8988T (cell line): ENCODE measurements at places on chromosomes 3 and 15.

DNA sequence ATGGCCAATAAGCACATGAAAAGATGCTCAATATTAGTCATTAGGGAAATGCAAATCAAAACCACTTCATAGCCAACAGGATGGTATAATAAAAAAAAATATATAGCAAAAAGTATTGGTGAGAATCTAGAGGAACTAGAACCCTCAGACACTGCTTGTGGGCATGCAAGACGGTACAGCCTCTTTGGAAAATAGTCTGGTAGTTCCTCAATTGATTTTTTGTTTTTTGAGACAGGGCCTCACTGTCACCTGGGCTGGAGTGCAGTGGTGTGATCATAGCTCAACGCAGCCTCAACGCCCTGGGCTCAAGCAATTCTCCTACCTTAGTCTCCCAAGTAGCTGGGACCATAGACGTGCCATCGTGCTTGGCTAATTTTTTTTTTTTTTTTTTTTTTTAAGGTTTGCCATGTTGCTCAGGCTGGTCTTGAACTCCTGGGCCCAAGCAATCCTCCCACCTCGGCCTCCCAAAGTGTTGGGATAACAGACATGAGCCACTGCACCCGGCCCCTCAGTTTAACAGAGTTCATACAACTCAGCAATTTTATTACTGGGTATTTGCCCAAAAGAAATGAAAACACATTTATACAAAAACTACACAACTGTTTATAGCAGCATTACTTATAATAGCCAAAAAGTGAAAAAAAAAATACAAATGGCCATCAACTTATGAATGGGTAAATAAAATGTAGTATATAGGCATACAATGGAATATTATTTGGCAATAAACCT lies 5.1 kb downstream of the PRC1 start:
- DNase-seq: no peak

GRCh38 chr15:58438956-58439355 lies 7.2 kb downstream of the LIPC start:
- DNase-seq: peak; percentile 18

DNA sequence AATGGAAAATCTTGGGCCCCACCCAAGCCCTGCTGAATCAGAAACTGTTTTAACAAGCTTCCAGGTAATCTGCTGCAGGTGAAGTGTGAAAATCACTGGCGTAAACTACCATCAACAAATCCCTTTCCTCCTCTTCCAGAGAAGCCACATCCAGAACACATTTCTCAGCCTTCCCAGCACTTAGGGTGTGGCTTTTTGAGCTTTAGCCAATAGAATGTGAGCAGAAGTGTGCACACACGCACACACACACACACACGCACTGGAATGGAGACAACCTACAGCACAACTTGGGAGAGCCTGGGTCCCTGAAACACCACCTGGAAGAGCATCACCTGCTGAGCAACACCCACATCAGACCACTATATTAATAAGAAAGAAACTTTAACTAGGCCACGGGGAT lies 98.6 kb downstream of the OSBPL10 start:
- DNase-seq: no peak

DNA sequence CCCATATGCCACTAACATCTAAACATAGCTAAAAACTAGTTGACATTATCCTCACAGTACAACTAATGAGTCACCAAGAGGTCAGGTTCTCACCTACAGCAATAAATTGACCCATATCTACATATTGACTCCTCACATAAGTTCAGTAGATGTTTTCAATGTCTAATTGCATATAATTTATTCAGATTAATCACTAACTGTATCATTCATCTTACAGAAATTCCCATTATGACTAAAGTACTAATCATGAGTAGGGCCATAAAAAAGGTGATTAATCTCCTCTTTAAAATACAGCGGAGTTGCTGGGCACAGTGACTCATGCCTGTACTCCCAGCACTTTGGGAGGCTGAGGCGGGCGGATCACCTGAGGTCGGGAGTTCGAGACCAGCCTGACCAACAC lies 82.4 kb upstream of the ST3GAL6 start:
- DNase-seq: no peak

DNA sequence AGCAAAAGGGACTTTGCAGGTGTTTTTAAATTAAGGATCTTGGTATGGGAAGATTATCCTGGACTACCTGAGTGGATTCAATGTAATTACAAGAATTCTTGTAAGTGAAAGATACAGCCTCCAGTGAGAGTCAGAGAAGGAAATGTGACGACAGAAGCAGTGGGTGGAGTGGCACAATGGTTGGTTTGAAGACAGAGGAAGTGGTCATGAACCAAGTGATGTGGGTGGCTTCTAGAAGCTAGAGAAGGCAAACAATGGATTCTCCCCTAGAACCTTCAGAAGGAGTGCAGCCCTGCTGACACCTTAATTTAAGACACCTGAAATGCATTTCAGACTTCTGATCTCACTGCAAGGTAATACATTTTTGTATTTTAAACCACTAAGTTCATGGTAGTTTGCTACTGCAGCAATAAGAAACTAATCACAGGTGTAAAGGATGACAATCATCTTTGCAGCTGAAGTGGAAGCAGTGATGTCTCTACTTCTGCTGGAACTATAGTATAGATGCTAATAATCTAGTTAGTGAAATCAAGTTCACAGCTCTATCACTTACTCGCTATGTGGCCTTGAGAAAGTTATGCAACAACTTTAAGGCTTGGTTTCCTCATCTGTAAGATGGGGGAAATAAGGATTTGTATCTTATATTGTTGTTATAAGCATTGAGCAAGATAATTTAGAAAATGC lies 403.4 kb upstream of the SUCLG2 start:
- DNase-seq: no peak

DNA sequence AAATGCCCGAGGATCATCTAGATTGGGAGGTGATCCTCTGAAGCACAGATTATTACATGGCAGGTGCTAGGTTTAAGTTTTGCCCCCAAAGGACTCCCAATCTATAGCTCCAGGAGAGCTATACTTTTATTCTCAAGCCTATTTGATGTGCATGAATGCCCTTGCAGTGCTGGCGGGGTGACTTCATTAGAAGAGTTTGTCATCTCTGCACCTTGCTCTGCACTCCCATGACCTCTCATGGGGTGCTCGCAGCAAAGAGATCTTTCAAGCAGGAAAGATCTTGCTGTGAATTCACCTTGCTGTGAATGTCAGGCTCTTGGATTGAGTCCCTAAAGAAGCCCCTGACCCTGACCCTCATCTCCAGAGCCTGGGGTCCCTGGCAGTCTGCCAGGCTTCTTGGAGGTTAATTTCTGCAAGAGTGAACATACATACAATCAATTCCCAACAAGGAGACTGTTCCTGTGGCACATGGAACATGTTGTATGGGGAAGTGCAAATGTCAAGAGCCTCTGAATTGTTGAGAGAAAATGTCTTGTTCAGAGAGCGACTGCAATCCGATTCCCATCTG lies 45.9 kb downstream of the FAM43A start:
- no peak for DNase-seq

GRCh38 chr15:75673426-75674235 lies 25.9 kb downstream of the SNX33 start:
- DNase-seq: no peak

GRCh38 chr3:60756241-60757030 lies 494.8 kb downstream of the FHIT start:
- no peak for DNase-seq

DNA sequence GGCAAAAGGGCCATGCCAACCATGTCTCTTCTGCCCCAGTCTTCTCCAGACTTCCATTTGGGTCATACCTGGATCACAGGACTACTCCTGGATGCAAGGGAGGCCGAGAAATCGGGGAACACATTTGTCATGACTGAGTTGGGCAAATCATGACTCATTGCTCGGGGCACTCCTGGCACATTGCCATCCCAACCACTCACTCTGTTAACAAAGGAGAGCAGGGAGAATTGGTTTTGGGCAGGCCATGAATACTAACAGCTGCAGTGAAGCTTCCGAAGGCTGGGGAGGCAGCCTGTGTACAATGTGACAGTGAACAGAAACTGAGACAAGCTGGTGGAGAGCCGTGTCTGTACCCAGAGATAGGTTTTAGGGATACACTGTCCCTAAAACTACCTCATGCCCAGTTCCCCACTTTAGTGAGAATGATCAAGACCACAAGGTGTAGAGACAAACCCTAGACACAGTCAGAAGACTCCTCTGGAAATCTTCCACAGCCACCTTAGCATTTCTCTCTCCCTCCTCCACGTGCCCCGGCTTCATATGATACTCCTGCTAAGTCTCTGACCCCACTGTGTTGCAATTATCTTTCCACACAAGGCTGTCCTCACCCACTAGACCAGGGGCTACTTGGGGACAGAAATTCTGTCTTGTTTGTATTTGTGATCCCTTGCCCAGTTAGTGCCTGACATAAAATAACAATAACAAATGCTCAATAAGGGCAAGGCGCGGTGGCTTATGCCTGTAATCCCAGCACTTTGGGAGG lies 10.5 kb upstream of the BUB1B start:
- no peak for DNase-seq

DNA sequence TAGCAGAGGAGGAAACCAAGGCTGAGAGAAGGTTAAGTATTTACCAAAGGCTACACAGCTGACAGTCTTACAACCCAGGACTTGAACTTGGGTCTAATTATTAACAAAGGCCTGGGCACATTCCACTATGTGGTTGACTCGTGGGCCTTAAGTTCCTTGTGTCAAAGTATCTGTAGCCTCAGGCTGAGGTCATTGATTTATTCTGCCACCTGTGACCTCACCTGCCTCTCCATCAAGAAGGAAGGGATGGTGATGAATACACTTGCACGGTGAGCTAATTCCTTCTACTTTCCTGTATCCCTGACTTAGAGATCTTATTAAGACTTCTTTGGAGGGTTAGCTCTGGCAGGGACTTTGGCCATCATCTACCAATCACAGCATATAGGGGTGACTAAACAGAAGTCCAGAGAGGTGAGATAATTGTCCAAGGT lies 19.9 kb upstream of the LRRC58 start:
- DNase-seq: no peak

- no peak for DNase-seq
Measured at GRCh38 chr15:53834214-53834613, 74.8 kb upstream of the WDR72 start.

- no peak for DNase-seq
Measured at GRCh38 chr3:30984855-30985749, 90.6 kb upstream of the GADL1 start.

DNA sequence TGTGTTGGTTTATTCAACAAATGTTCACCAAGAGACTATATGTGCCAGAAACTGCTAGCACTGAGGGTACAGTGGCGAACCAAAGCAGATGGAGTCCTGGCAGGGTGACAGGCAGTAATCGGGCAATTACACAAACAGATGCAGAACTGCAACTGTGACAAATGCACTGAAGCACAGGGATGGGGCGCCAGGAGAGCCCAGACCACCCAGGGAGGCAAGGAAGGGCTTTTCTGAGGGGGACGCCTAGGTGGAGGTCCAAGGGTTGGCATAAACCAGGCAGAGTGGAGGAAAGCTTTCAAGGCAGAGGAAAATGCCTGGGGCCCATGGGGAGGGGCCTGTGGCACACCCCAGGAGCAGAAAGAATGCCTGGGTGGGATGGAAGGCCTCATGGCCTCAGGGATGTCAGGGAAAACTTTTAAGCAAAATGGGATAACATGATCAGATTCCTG lies 5.5 kb downstream of the DIS3L start:
- DNase-seq: no peak

- no peak for DNase-seq
Measured at GRCh38 chr3:13135251-13135810, 62.1 kb upstream of the IQSEC1 start.

GRCh38 chr15:48433226-48433886 lies 102.1 kb downstream of the DUT start:
- no peak for DNase-seq

DNA sequence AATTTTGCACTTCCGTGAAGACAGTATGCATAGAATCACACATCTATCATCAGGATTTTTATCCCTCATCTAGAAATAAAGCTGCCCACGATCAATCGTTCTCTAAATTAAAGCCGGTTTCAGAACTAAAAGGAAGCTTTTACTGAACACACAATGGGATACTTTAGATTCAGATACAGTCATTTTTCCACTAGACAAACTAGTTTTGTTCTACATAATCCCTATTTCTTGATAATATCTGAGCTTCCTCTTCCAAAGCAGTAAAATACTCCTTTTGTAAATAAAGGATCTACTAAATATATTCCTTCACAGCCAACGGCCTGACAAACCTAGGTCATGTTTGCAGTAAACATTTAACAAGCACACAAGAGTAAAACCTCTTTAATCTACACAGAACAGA lies 2.0 kb upstream of the GANC start:
- DNase-seq: no peak

DNA sequence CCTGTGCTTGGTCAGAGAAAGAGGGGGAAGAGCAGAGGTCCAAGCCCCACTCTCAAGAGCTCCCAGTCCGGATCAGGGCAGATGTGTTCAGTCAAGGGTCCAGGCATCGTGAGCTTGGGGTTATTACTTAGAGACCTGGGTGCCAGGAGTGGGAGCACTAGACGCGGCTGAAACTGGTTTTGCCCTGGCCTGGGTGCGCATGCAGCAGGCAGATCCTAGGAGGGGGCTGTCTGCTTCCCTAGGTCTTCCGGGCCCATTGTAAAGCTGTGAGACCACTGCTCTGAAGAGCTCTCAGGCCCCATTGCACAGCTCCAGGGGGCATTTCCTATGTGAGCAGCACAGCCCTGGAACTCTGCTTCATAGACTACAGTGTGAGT lies 204.9 kb upstream of the LINGO1 start:
- no peak for DNase-seq

GRCh38 chr3:77320514-77320913 lies 280.6 kb downstream of the ROBO2 start:
- no peak for DNase-seq

DNA sequence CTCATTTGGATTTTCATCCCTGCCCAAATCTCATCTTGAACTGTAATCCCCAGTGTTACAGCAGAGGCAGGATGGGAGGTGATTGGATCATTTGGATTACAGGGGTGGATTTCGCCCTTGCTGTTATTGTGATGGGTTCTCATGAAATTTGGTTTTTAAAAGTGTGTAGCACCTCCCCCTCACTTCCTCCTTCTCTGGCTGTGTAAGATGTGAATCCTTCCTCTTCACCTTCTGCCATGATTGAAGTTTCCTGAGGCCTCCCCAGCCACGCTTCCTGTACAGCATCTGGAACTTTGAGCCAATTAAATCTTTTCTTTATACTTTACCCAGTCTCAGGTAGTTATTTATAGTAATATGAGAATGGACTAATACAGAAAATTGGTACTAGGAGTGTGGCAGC lies 316.8 kb downstream of the PLCL2 start:
- no peak for DNase-seq

- DNase-seq: no peak
Measured at GRCh38 chr3:117565777-117566176, 856.2 kb downstream of the TUSC7 start.

- no peak for DNase-seq
Measured at GRCh38 chr15:89851673-89852341, 37.2 kb upstream of the ANPEP start.

GRCh38 chr3:156674911-156675829 lies 780 bp downstream of the TIPARP start:
- peak; percentile 34 for DNase-seq

DNA sequence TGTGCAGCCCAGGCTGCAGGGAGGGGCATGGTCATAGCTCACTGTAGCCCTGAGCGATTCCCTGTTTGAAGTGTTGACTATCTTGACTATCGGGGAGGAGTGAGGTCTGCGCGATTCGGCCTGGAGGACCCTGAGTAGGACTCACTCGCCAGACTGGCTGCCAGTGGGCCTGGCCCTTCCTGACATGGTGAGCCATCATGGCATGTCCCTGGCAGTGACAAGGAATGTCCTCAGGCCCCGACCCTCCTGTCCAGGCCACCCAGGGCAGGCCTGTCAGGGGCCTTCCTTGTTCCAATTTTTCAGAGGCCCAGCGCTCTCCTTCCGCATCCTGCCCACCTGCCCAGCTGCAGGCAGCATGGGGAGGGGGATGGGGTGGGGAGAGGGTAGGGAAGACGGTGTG lies 5.2 kb upstream of the OCA2 start:
- DNase-seq: no peak
